Stimulated activated CD8-positive, alpha-beta memory T cell treated with anti-CD3 and anti-CD28 coated beads, Interleukin-4, amount 100 ng/mL, for 1 hour (primary cell): ENCODE measurements at places on chromosomes 13 and 19.
A peak's percentile ranks its signal among the peaks of the same experiment; 100 is the strongest.

DNA sequence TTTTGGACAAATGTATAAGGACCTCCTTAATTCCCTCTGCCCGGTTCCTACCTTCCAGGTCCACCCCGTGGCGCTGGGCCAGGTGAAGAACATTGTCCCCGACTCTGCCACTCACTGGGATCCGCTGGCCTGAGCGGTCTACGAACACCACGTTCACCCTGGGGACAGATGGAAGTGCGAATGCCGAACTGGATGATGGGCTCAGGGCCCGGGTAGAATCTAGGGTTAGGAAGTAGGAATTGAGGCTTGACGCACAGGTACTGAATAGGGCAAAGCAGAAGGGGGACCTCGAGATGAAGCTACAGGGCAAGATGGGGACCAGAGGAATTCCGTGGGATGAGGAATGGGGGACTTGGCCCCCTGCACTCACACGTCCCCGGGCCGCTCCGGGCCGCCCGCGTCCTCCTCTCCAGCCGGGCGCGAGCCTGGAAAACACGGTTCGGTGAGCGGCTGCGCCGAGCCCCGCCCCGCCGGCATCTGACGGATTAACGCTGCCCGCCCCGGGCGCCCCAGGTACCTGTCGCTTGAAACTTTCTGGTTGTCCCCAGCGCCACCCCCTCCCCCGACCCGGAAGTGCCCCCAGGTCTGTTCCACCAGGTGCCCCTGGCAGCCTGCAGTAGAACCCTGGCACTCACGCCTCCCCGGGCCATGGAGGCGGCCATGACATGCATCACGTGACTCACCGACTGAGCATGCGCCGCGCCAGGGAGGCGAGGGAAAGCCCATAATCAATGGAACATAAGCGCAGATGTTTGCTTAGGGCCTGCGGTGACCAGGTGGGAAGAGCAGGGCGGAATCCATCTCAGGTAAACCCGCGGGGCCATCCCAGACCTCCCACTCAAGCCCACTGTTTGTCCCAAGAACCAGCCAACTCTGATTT lies at the start of gene FDX2:
Gene FDX2 (minus strand): TSS at position 681 of the 880 bp plus-strand sequence. CDS start 19 bp downstream, at position 662.
- DNase-seq = peak; percentile 88

DNA sequence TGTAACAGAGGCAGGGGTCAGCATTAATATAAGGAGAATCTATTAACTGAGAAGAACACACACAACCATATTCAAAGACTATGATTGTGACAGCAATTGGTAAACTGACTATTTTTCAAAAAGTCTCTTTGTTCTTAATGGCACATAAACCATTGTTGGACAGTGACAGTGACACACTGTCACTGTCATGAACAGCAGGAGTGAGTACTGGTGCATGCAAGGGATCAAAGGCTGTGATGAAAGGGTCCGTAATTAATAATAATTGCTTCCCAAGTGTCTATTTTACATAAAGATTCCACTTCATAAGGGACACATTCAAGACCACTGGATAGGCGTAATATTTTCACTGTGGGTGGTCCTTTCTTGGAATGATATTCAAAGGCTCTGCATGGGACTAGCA lies 50.7 kb downstream of the LHFPL6 start:
- DNase-seq = no peak

DNA sequence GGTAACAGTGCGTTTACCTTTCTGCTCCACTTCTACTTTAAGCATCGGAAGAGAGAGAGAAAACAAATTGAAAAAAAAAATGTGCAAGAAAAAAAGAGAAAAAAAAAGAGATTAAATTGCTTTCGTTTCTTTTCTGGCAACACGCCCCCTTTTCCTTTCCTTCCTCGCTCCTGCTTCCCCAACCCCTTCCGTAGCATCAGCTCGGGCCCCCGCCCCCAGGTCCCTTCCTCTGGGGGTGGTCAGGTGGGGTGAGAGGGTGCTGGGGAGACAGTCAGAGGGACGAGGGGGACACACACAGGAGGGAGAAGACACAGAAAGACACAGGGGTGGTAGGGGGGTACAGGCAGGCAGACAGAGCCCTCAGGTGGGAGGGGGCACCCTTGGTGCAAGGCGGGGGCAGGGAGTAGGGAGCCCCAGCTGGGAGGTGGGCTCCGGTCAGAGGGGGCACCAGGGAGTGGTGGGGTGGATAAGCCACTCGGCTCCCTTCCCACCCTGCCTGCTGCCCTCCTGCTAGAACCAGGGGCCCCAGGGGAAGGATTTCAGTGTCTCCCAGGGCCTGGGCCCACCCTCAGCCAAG lies 30.7 kb upstream of the ASF1B start:
- no peak for DNase-seq

GRCh38 chr13:34611671-34612070 lies 330.4 kb upstream of the NBEA start:
- no peak for DNase-seq

DNA sequence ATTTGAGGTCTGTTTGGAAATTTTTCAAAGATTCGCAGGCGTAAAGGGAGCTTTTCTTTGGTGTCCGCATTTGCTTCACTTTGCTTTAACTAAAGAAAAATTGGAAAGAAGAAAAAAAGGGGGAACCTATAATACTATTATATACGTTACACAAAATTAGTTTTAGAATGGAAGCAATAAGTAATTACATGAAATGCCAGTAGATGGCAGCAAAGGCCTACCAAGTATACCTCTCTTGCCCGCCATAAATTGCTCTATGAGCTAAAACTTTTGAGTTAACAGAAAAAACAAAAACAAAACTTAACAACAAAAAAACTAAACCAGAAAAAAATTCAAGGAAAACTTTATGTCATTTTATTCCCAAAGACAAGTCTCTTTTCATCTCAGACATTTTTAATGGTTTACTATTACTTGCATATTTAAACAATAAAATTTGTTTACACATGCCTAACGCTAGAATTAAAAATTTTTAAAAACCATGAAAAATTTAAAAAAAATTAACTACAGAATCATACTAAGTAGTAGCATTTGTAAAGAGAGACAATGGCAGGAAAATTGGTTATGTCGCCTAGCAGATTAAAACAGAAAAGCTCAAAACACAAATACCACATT lies 271.4 kb downstream of the NALCN start:
- DNase-seq = no peak

GRCh38 chr13:62357887-62358645 lies 942.4 kb upstream of the PCDH20 start:
- DNase-seq = no peak

DNA sequence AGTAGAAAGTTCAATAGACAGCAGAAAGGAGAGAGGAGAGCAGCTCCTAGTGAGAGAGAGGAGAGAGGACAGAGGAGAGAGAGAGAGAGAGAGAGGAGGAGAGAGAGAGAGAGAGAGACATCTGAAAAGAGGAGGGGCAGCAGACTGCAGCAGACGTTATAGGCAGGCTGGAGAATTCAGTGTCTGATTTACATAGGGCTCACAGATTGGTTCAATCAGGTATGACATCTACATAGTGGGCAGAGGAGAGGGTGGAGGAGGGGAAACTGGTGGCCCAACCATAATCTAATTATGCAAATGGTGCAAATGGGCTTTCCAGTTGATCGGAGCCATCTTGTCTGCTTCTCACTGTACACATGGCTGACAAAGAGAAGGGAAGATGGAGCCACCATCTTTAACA lies 221.3 kb upstream of the TRPC4 start:
- DNase-seq = no peak
